ENCODE measurements at places on chromosomes 5 and 9. TPM values are rescaled to one million over a fixed set of nuclear protein-coding genes. Genes with fewer than 3 reads are reported as not detected.
A peak's percentile ranks its signal among the peaks of the same experiment; 100 is the strongest.

DNA sequence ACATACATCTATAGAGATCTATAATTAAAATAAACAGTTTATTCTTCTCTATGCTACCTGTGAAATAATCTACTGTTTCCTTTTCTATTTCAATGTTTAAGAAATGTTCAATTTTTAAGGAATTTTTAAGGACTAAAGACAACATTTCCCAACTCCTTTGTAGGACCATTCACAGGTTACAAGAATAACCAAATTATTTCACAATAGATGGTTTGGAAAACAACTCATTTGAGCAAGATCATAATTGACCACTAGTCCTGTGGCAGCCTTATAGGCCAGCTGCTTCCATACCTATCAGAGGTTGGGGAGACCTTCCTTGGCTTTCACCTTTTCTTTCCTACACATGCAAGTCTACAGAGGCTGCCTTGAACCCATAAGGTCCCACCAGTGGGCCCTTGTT is 193.7 kb downstream of the TTC39B start:
- no peak for DNase-seq

DNA sequence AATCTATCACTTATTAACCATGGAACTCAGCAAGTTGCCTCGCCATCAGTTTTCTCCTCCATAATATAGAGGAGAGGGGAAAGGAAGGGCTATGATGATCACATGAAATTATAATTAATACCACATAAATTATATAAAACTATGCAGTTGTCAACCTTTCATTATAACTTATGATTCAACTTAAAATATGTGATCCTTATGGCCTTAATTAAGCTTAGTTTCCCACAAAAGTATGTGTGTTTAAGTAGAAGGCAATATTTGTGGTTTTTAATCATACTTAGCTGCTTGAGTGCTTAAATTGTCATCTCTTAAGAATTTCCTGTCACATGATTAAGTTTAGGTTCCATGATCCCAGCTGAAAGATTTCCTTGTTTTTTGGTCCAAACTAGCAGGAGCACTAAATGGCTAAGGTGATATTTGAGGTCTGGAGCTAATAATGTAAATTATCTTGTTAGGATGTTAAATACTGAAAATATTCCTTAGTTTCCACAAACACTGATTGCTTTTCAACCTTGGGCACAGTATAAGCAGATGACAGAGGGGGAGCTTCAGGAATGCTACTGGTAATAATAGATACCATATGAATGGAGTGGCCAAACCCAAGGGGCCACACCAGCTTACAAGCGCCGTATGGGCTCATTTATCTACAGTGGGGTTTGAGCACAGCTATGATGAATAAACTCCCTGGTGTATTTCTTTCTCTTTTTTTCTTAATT is 26.4 kb upstream of the F2R start:
- DNase-seq: no peak

DNA sequence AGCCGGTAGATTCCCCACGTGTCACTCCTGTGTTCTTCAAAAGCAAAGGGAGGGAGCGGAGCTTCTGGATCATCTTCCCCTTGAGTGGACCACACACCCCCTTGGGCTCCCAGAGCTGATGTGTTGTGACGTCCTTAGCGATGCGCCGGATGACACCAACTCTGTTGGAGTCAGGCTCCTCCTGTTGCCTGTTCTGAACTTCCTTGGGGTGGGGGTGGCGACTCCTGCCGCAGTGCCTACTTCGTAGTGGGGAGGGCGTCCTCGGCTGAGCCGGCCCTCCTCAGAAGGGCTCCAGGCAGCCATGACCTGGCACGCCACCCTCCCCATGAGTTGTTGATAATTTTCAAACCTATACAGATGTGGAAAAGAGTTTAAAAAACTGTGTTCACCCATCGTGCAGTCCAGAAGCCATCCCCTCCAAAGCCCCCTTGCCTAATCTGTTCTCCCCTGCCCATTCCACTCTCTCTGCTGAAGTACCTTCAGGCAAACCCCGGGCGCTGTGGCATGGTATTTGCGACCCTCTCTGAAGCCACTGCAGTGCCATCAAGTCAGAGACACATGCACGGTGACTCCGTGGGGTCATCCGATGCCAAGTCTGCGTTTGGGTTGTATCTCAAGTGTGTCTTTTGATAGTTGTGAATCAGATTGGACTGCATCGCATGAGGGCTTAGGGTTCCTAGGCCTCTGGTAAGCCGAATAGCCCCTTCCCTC is 16.7 kb downstream of the EXOC3 start:
- no peak for DNase-seq

- DNase-seq: no peak
Measured at GRCh38 chr9:113158446-113158845, 7.6 kb downstream of the SLC31A2 start.

DNA sequence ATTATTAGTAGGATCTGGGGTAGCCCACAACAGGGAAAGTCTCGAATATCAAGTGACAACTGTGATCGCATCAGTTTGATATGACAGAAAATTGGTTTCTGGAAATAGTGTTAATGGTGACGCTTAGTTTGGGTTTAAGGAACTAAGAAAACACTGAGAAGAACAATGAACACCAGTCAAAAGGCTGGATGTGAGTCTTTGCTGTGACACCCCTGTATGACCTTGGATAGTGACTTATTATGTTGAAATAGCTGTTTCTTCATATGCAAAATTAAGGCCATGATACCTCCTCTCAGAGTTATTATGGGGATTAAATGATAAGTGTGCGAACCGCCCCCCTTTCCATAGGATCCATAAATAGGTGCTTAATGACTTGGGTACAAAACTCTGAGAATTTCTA is 926 bp downstream of the DNAJC25 start:
- no peak for DNase-seq

- no peak for DNase-seq
Measured at GRCh38 chr5:10329820-10330481, 22.2 kb upstream of the CMBL start.

DNA sequence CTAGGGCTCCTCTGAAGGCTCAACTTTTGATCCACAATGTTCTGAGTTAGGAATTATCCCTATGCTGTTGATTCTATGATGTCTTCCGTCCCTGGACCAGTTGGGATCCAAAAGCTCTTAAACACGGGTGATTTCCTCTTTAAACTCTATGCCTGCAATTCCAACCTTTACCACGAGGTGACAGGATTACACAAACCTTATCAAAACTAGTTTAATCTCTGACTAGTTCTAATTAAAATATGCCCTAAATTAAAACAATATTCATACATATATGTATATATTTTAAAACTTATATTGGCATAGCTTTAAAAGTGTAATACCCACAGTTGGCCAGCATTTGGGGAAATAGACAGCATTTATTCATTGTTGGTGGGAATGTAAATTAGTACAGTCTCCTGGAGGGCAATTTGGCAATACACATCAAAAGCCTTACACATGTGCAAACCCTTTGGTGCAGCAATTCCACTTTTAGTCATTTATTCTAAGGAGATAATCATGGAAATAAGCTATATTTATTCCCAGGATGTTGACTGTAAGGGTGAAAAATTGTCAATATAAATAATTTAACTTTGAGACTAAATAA is 51.6 kb upstream of the PHYKPL start:
- DNase-seq: peak; percentile 22

DNA sequence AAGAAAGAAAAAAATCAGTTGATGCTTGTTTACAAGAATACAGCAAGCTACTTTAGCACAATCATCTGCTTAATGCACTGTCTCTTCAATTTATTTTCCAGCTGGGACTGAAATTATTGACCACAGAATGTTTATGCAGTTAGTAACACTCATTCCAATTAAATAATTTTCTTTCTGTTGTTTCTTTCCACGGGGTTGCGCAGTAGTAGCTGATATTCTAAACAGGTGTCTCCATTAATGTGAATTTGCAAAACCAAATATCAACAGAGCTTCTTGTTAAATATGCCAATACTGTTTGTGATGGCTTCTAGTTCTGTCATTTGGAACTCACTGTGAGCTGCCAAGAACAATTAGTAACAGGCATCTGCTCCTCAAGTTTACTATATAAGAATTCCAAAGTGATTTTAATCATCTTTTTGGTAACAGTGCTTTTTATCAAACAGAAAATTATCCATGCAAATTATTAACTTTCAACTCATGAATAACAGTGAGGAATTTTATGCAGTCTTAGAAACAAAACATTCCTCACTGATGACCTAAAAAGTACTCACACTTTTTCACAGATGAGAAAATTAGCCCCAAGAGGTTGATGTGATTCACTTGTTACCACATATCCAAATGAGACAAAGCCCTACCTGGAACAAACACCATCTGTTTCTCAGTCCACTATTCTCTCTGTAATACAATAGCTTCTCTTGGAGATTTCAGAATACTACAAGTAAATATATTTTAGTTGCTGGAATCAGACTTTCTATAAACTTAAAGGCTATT is 567.6 kb upstream of the RGMB start:
- DNase-seq: no peak

- no peak for DNase-seq
Measured at GRCh38 chr5:66329078-66329477, 185.0 kb downstream of the SREK1 start.

DNA sequence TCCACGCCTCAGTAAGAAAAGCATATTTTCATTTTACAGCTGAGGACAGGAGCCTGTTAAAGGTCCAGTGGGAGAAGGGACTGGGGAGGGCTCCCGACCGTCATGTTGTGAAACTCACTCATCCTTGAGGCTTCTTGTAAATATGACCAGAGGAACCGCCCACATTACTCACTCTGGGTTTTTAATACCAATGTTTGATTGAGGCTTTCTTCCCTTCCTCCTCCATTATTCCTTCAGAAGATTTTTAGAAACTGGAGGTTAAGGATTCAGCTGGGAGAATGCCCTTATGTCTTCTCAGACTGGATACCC is 61.4 kb upstream of the GLRX start:
- no peak for DNase-seq

DNA sequence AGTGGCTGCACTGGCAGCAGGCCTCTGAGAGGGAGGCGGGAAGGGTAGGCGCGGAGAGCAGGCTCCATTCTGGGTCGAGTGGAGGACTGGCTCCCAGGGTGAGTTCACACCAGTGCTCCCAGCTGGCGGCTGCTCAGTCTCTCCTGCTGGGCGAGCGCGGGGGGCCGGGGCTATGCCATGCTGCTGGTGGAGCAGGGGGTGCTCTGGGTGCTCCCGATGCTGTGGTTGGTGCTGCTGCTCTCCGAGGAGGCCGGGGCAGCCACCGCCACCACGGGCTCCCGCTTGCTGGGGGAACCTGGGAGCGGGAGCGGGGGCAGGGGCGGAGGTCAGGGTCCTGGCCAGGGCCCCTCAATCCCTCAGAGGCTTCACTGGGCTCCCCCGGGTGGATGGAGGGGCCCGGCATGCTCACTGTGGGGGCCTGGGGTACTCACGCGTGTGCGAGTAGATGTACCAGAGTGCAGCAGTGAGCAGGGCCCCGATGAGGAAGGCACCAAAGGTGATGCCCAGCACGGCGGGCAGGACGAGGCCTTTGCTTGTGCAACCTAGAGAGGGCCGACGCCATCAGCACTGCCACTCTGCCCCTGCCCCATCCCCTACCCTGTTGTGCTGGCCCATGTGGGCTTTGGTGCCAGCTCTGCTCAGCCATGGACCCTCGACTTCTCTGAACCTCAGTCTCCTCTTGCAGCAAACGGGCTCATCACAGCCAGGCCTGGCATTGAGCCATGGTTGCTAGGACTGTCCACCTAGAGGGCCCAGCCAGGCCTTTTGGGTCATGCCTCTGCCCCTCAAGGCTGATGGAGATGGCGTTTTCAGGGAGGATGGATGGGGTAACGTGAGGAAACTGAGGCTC is 13.1 kb downstream of the FPGS start:
- DNase-seq: no peak

DNA sequence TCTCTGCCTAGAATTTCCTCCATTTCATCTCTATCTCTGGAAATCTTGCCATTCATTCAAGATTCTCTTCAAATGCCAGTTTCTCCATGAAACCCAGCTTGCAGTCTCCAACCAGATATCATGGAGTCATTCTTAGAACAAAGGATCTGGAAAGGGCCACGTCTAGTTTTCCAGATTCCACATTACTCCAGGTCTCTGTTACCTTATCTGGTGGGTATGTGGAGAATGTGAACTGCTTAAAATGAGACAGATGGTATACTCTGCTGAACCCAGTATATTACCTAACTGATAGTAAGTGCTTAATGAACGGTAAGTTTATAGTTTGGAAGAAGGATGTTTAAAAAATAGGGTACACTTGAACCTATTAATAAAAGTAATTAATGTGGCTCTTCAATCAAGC is 52.3 kb upstream of the ZSWIM6 start:
- no peak for DNase-seq

DNA sequence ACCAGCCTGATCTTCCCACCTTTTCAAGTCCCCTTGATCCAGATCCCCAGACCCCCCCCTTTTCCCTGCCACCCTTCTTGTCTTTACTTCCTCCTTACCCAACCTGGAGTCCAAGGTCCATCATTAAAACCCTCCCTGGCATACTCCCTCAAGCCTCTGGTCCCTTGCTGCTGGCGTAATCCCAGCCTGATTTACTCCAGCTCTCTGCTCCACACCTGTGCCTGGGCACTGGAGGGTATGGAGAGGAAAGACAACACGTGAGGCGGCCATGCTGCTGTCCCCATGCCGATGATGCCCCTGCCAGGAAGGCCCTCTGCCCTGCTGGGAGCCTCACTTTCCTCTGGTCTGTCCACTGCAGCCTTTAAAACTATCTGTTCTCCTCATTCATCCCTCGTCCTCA is 5.1 kb downstream of the B4GALT7 start:
- DNase-seq: no peak

DNA sequence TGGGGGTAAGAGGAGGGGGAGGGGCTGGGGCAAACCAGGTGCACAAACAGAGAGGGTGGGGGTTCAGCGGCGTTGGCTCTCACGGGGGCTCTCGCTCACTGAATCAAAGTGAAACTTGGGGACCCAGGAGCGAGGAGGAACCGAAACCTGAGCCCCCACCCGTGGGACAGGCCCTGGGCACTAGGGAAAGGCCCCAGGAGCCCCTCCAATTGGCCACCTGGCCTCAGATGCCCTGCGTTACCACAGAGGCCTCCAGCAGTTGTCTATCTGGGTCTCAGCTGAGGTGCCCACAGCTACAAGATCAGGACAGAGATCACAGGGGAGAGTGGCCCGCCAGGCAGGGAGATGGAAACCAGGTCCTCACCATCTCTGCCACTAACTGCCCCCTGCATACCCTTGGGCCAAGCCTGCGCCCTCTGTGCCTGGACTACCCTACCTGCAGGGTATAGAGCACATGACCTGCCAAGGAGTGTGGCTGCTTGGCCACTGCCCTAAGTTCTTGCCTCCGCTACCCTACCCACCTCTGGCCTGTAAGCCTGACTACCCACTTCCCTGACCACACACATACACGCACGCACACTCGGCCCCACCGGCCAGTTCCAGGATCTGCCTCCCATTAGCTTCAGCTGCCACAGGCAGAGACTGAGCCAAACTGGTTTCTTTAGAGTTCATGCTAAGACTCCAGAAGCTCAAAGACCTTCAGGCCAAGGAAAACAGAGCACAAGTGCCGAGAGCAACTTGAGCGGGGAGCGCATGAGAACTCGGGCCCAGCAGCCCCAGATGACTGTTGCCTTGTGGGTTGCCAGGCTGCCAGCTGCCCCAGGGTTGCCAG is 39.9 kb downstream of the PAX5 start:
- DNase-seq: no peak

The GPR21 gene
- 1.3 TPM for total RNA-seq

The DPYSL3 gene
- not detected for total RNA-seq

The DMRT3 gene
- not detected for total RNA-seq

The TTLL11 gene
- 2.6 TPM for total RNA-seq

The LECT2 gene
- total RNA-seq: not detected

The SPINK6 gene
- not detected for total RNA-seq

The FBXW5 gene
- 116 TPM for total RNA-seq

The ANKRD33B gene
- 3.2 TPM for total RNA-seq

The PCDHB10 gene
- not detected for total RNA-seq

The OR1J2 gene
- not detected for total RNA-seq

The SPINK4 gene
- total RNA-seq: not detected

The BNC2 gene
- not detected for total RNA-seq

The PTPRD gene
- not detected for total RNA-seq

The CCDC69 gene
- total RNA-seq: 84.1 TPM
